ENCODE measurements at places on chromosomes 4 and X.

GRCh38 chr4:25330335-25330734, 17.8 kb downstream of the ZCCHC4 start:
- DNase-seq = no peak

DNA sequence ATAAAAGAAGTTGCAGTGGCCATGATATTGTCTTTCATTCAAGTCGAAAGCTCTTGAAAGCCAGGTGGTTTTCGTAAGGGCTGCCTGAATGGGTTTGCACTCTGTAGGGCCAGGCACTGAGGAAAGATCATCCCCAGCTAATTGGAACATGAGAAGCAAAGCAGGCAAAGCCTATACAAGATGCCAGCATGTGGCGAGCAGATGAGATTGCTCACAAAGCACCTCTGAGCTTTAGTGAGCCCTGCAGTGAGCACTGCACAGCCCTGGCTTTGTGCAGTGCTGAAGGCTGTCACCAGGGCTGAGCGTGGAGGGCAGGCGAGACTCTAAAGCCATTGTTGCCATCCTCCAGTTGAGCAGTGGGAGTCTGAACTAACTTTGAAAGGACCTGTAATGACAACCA, 53.8 kb downstream of the HADH start:
- DNase-seq = no peak

- DNase-seq = no peak
Observed at GRCh38 chr4:41611881-41612871, 74.2 kb downstream of the LIMCH1 start.

DNA sequence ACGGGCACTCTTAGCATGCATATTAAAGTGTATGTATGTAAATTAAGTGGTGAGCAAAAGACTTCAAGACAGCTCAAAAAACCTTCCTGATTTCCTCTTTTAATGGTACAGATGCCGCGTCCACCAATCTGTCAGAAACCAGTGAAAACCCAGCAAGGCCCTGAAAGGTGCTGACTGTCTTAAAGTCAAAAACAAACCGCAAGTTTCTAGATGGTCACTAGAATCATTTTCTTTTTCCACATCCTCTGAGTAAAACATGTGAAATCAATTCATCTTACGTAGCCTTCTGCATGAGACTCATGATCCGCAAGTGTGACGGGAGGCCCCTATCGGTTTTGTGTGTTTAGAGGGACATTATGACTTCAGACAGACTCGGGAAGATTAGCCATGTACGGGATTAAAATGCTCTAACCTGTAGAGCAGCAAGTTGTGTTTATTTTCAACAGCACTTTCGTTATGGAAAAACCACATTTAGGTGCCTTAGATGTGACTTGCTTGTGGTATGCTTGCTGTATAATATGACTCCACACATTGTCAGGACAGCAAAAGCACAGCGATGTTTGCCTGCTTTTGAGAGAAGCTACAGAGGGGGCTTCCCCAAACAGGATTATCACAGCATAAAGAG, 88.2 kb upstream of the STS start:
- DNase-seq = no peak

GRCh38 chr4:68076194-68076593, 53.5 kb downstream of the TMPRSS11F start:
- no peak for DNase-seq

GRCh38 chr4:124631760-124632159, 80.8 kb downstream of the ANKRD50 start:
- no peak for DNase-seq

DNA sequence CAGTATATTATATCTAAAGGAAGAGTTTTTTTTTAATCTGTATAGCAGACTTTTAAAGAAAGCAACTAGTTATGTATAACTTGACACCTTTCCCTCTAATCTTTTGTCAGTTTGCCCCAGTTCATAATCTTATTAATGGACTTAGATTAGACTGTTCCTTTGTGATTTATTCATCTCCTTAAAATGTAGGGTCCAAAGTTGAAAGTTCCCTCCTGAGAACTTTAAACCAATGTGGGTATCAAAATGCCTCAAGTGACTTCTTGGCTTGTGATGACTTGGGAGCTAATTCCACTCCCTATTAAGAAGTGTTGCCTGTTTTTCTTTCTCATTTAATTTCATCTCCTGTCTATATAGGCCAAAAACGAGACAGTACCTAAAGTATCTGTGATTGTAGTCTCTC, 6.3 kb upstream of the SDAD1 start:
- no peak for DNase-seq

- DNase-seq = no peak
Observed at GRCh38 chrX:1545776-1546408, 8.9 kb upstream of the P2RY8 start.

GRCh38 chr4:129543299-129543698, 447.3 kb downstream of the C4orf33 start:
- no peak for DNase-seq

GRCh38 chr4:6658597-6659075, 18.2 kb downstream of the MRFAP1 start:
- no peak for DNase-seq

DNA sequence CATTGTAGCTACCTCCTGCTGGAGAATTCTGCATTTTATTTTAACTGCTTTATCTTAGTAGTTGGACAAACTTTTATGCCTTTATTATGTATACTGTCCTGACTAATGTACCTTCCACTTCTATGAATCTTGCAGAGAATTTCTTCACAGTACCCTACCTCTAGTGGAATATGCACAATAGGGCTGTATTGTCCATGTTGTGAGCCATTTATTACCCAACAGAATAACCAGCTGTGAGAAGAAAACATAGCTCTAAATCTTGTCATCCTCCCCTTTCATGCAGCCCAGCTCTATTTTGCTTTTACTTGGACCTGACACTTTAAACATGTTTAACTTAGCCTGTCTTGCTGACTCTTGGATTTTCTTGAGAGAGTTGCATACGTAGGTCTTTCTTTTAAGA, 56.2 kb downstream of the MCUB start:
- no peak for DNase-seq

DNA sequence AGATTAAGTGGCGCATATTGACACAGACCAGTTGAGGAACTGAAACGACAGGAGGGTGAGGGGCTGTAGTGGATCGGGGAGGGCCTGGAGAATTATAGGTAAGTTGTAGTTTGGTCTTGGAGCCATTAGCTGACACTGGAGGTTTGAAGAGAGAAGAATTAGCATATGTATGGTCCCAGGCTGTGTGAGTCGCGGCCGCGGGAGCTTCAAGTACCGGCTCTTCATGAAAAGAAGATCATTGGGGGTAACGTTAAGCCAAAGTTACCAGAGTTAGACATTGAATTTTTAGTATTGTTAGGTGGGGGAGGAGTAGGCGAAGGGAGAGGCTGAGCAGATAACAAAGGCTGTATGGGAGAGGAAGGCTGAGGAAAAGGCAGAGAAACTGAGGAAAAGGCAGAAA, 56.5 kb downstream of the ZNF674 start:
- no peak for DNase-seq

- DNase-seq = no peak
Observed at GRCh38 chrX:9728261-9728660, 37.4 kb downstream of the GPR143 start.

GRCh38 chr4:15001248-15001868, 923 bp upstream of the CPEB2 start:
- DNase-seq = peak; percentile 69

DNA sequence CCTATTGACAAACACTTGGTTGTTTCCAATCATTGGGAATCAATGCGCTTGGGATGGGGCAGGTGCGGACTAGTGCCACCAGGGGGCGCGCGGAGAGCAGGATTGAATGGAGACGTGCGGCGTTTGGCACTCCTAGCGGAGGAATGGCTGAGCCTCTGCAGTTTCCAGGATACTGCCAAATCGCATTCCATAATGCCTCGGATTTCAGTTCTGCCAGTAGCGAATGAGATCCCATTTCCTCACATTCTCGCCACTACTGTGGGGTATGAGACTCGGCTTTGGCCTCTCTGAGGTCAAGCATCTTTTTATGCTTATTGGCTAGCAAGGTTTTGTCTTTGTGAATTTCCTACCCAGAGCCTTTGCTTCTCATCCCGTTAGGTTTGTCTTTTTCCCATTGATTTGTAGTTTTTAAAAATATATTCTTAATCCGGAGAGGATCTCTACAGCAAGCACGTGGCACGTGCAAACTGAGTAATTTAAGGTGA, 28.7 kb downstream of the CLDN34 start:
- peak; percentile 79 for DNase-seq

- DNase-seq = no peak
Observed at GRCh38 chr4:122687531-122688061, 44.9 kb upstream of the BBS12 start.

GRCh38 chr4:3424522-3425095, 17.2 kb upstream of the HGFAC start:
- no peak for DNase-seq

- no peak for DNase-seq
Observed at GRCh38 chr4:176043838-176044588, 21.6 kb upstream of the WDR17 start.

GRCh38 chrX:44042751-44043150, 69.6 kb upstream of the NDP start:
- DNase-seq = no peak

GRCh38 chr4:176358083-176358469, 38.3 kb downstream of the SPCS3 start:
- DNase-seq = no peak

- DNase-seq = no peak
Observed at GRCh38 chr4:182194091-182194824, 48.9 kb upstream of the TENM3 start.

GRCh38 chr4:84479663-84480062, 19.4 kb downstream of the NKX6-1 start:
- DNase-seq = peak; percentile 21

DNA sequence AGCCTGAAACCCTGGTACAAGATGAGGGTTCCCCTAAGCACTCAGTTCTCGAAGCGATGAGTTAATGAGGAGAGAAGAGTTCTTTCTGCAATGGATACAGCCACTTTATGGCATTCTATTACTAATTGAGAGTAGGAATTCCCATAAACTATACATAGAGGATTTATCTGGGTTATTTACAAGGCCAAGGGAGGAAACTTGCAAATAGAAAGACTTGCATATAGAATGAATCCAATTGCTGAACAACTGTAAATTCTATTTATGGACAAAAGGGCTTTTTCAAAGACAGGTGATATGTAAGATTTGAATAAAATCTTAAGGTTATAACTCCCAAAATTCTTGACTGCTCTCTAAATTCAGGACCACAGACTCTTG, 182.2 kb downstream of the PPARGC1A start:
- no peak for DNase-seq

- no peak for DNase-seq
Observed at GRCh38 chr4:66225539-66225938, 555.2 kb upstream of the EPHA5 start.

DNA sequence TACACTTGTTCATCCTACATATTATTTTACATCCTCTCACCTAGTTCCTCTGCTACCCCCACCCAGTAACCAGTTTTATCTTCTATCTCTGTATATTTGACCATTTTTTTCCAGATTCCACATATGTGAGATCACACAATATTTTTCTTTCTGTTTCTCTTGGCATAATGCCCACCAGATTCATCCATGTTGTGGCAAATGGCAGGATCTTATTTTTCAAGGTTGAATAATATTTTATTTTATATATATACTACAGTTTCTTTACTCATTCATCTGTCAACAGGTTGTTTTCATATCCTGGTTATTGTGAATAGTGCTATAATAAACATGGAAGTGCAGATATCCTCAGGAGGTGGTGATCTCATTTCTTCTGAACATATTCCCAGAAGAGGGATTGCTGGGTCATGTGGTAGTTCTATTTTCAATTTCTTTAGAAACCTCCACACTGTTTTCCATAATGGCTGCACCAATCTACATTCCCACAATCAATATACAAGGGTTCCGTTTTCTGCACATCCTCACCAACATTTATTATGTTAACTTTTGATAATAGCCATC, 48.2 kb downstream of the THAP9 start:
- no peak for DNase-seq

DNA sequence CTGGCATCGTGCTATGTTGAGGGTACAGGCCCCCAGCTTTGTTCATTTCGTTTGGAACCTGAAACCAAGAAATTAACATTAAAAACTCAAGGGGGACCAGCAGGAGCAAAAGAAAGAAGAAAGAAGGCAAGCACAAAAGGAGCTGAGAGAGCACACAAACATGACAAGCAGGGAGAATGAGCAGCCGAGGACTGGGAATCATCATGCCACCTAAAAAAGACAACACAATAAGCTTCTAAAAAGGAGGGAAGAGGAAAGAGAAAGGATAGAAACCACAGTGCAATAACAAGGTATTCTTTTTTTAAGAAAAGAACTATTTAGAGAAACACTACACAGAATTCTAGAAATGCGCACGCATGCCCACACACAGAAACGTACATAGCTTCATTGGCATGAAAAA, 103.2 kb upstream of the FAM9B start:
- DNase-seq = no peak

DNA sequence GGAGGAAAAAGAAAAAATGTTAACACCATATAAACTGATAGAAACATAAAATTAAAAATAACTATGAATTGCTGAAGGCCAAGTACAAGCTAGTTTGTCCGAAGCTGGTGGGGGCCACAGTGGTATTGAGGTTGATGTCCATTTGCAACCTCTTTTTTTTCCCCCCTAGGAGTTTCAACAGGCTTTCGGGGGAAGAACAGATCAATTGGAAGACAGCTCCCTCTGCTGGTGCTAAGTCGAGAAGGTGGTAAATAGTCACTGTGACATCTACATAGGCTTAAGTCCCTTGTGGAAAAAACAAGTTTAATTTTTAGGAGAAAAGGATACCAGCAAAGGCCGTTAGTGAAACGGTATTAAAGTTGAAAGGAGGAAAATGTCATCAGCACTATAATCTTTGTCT, 115.7 kb upstream of the ZXDA start:
- peak; percentile 29 for DNase-seq

GRCh38 chr4:15884666-15885065, 53.9 kb downstream of the FGFBP1 start:
- DNase-seq = no peak

GRCh38 chr4:53306729-53307128, 59.1 kb downstream of the SCFD2 start:
- no peak for DNase-seq

DNA sequence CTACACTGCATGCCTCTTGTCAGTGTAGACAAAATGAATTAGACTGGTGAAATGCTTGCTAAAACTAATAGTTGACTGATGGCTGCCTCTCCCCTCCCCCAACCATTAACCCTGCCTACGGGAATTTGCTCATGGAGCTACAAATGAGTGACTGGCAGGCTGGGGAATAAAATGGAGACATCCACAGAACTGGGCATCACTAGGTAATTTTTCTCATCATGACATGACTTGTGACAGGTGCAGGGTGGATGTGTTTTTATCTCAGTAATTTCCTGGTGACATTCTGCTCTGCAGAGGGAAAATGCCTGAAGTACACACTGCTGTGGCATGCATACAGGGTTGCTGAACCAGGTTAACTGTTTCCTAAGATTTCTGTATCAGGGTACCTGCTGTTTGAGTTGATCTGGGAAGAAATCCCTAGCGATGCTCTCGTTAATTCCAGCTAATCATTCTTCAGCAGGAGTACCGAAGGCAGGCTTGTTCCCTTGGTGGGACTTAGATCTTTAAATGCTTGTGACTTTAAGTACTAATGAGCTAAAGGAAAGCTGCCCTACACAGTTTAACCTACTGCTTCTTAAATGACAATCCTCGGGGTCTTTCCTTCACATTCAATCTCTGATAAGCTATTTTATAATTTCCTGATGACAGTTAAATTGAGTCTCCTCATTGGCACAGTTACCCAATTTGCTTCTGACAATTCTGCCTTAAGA, 376.3 kb upstream of the LCORL start:
- peak; percentile 12 for DNase-seq

Measured in WERI-Rb-1 (cell line).